ENCODE measurements at places on chromosomes 1 and 21.

- no peaks in the 10 kb centered on the region for H3K27me3 ChIP-seq
- DNase-seq, result no peak
- H3K36me3 ChIP-seq, result no peaks in the 10 kb centered on the region
- no peak overlapping the region for H3K4me3 ChIP-seq
- no peak overlapping the region for H3K27ac ChIP-seq
Observed at GRCh38 chr1:95431235-95431634, 197.2 kb downstream of the RWDD3 start.

DNA sequence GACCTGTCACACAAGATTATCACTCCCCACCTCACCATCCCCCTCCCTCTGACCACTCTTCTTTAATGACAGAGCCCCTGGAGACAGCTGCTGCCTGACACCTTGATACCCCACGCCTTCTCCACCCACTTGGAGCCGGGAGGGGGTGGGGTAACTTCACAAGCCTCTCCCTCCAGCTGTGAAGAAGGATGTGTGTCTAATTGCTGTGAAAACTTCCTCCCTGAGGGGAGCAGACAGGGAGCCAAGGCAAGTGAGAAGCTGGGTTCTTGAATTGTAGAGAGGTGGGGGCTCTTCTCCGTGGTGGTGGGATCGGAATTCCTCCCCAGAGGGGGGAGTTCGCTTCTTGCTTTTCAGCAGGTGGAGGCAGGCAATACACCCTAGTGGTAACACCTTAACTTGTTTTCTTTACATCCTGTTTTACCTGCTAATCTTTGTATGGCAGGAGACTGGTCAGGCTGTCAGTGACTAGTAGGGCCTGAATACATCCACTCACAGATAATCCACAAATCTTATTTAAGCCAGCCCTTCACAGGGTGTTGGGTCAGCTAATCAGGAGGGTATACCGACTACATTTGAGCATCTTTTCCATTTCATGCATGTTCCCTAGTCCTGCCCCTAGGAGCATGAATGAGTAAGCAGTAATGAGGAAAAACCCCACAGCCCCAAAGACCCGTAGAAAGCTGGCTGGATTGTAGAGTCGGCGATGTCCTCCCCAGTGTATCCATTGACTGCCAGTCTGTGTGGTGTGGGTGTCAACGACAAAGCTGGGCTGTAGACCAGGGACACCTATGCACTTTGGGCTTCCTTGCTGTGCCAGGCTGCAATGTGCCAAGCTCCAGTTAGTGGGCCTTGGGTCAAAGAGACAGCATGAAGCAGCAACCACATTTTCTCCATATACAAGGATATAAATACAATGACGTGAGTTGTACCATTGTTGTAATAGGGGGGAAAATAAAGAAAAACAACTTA lies 57.3 kb downstream of the NFASC start:
- H3K4me3 ChIP-seq, result no peak overlapping the region
- H3K4me1 ChIP-seq, result no peaks in the 10 kb centered on the region
- H3K27ac ChIP-seq, result no peak overlapping the region
- no peaks in the 10 kb centered on the region for H3K36me3 ChIP-seq

- no peak overlapping the region for H3K4me3 ChIP-seq
- no peaks in the 10 kb centered on the region for H3K4me1 ChIP-seq
- no peak overlapping the region for H3K27ac ChIP-seq
- no peaks in the 10 kb centered on the region for H3K27me3 ChIP-seq
- no peak for DNase-seq
Observed at GRCh38 chr21:35220301-35220700, 171.2 kb upstream of the RUNX1 start.

DNA sequence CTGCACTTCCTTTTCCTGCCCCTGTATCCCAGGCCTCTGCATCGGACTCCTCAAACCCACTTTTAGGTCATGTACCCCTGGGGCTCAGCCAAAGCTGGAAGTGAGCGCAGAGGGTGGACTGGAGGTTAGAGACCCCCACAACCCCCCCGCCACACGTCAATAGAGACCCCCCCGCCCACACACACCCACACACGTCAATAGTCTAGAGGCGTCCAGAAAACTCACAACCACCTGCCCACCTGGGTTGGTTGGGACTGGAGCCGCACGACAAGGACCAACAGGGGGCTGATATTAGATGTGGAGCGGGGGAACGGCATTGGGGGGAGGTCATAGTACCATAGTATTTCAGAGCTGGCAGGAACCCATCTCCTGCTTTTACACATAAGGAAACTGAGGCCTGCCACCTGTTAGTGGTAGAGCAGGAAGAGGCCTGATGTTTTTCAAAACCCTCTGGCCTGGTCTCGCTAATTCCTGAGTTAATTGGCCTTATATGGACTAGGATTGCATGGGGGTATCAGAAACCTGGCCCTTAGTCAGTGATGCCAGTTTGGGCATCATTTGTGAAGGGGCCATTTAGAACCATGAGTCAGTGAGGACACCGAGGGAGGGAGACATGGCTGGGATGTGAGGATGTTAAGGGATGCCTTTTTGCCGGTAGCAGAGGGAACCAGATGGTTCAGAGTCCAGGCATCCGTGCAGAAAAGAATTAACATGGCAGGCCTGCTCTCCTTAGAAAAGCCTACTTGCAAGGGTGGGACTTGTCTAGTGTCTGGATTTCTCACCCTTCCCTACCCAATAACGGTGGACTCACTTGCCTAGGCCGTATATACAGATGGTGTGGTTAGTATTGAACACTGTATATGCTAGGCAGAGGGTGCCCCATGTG lies 1.1 kb downstream of the NENF start:
- H3K4me3 ChIP-seq, result peak overlapping the region; percentile 60
- no peaks in the 10 kb centered on the region for H3K27me3 ChIP-seq
- H3K36me3 ChIP-seq, result no peaks in the 10 kb centered on the region
- no peak overlapping the region for H3K27ac ChIP-seq
- no peak for DNase-seq

GRCh38 chr1:192879406-192879805 lies 70.6 kb downstream of the RGS2 start:
- H3K4me1 ChIP-seq, result no peaks in the 10 kb centered on the region
- H3K27ac ChIP-seq, result peak overlapping the region; percentile 18
- no peaks in the 10 kb centered on the region for H3K36me3 ChIP-seq
- H3K27me3 ChIP-seq, result no peaks in the 10 kb centered on the region
- no peak overlapping the region for H3K4me3 ChIP-seq
